ENCODE measurements at places on chromosomes 11 and 22.

- peak; percentile 12 for DNase-seq
Measured at GRCh38 chr22:31829505-31829904, 75.7 kb downstream of the DEPDC5 start.

GRCh38 chr11:35158701-35159510 is 19.9 kb downstream of the CD44 start:
- no peak for DNase-seq

- DNase-seq = no peak
Measured at GRCh38 chr11:26676641-26677040, 45.2 kb downstream of the SLC5A12 start.

- DNase-seq = no peak
Measured at GRCh38 chr11:101100601-101101000, 29.0 kb downstream of the PGR start.

DNA sequence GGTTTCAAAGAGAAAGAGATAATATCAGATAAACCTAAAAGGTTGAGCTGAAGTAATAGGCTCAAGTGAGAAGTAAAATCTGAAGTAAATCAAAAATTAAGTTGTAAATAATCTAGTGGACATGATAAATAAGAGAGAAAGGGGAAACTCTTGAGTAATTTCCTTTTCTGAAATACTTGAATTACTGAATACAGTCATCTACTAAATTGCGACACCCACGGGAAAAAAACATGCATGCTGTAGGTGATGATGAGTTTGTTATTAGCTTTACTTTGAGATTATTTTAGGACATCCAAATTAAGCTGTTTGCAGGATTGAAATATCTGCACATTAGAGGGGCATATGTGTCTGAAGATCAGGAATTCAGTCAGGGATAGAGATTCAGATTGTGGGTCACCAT is 50.0 kb upstream of the CARD18 start:
- no peak for DNase-seq

GRCh38 chr22:30268331-30268730 is 1.7 kb upstream of the OSM start:
- DNase-seq = no peak

DNA sequence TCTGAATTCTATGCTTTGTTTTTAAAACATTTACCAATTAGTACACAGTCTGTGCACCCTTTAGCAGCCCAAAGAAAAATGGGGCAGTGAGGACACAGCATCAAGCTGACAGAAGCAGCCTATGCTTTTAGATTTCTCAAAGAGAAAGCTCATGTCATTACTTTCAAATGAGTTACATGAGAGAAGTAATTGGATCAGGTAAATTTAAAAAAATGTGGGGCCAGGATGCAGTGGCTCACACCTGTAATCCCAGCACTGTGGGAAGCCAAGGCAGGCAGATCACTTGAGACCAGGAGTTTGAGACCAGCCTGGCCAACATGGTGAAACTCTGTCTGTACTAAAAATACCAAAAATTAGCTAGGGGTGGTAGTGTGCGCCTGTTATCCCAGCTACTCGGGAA is 57.7 kb downstream of the APOL5 start:
- DNase-seq = no peak

DNA sequence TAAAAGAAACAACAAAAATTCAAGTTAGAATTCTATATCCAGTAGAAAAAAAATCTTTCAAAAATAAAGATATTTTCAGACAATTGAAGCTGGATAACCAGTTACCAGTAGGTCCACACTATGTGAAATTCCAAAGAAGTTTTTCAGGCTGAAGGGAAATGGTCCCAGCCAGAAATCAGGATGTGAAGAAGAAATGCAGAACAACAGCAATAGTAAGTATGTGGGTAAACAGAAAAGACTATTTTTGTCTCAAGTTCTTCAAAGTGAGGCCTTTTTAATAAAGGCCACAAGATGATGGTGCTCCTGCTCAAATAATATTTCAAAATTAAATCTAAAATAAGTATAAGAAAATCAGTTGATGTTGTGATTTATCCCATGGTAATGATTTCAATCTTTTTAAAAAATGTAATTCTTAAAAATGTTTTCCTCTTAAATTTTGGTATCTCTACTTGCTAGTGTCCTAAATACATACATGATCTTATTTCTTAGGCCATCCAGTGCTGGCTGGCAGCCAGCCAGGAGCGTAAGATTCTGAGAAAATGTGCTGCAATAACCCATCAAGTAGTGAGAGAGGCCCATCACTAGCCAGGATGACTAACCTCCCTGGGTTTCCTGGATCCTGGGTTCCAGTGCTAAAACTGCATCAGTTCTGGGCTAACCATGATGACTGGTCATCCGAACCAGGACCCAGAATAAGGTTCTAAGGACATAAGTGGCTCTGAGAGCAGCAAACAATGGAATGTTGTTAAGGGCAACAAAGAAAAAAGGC is 15.6 kb upstream of the UCP3 start:
- DNase-seq = no peak

- no peak for DNase-seq
Measured at GRCh38 chr11:66864172-66864901, 7.5 kb downstream of the LRFN4 start.

DNA sequence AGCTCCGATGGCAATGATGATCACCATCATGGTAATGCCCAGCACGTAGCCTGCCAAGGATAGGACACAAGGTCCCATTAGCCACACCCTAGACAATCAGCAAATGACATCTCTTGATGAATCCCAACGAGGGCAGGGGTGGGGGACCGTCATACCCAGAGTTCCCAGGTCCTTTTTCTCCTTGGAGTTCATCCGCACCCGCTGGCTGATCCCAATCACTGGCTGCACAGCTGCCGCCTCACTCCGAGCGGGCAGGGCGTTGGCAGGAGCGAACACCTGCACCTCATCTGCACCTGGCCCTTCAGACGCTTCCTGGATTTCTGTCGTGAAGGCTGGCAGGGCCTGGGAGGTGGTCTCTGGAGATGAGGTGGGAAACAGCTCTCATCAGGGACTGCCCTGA is 2.9 kb downstream of the PIK3IP1 start:
- DNase-seq = no peak

DNA sequence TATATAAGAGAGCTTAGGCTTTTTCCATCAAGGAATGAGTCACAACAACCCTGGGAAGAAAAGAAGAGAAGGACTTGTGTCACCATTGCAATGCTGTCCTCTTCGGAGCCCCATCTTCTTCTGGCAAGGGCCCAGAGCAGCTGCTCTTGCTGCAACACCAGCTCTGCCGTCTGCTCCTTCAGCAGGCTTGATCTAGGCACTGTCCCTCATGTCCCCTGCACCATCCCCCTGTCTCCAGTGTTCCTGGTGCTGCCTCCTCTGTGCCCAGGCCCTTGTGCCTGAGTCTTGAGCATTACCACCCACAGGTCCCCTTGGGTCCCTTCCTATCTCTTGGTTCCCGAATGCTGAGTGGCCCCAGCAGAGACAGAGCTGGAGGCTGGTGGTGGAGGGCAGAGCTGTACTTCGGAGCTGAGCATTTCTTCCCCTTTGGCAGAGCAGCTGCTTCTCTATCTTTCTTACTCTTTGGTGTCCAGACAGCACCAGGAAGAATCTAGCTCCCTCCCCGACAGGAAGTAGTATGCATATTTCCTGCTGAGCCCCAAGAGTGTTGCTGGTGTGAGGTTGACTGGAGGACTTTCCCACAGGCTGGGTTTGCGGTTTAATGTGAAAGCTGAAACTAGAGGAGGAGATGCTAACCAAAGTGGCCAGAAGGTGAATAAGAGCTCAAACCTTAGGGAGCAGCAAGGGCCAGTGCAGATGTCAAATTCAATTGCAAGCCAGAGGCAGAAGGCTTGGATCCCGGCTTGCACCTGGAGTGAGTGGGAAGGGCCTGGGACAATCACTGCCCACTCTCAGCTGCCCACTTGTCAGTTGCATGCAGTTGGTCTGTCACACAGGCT is 27.8 kb downstream of the WEE1 start:
- no peak for DNase-seq

- no peak for DNase-seq
Measured at GRCh38 chr11:31560842-31561476, 51.4 kb downstream of the ELP4 start.

- no peak for DNase-seq
Measured at GRCh38 chr11:6567371-6567745, 36.1 kb downstream of the RRP8 start.

GRCh38 chr22:29820961-29821290 is 17.1 kb downstream of the ASCC2 start:
- DNase-seq = no peak

- DNase-seq = no peak
Measured at GRCh38 chr11:118135796-118136165, 16.8 kb downstream of the SCN4B start.

GRCh38 chr11:57798905-57799559 is 37.4 kb downstream of the CTNND1 start:
- no peak for DNase-seq

- DNase-seq = no peak
Measured at GRCh38 chr11:103364687-103365086, 255.5 kb downstream of the DYNC2H1 start.

DNA sequence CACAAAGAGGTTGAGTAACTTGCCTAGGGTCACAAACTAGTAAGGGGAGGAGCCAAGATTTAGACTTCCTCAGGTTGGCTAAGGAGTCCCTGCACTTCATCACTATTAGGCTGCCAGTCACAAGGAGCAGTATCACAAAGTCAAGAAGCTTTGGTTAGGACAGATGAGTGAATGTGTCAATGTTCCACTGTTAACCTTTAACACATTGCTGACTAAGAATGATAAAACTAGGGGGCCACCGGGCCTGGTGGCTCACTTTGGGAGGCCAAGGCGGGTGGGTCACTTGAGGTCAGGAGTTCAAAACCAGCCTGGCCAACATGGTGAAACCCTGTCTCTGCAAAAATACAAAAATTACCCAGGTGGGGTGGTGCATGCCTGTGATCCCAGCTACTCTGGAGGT is 32.0 kb downstream of the TMEM123 start:
- DNase-seq = no peak

DNA sequence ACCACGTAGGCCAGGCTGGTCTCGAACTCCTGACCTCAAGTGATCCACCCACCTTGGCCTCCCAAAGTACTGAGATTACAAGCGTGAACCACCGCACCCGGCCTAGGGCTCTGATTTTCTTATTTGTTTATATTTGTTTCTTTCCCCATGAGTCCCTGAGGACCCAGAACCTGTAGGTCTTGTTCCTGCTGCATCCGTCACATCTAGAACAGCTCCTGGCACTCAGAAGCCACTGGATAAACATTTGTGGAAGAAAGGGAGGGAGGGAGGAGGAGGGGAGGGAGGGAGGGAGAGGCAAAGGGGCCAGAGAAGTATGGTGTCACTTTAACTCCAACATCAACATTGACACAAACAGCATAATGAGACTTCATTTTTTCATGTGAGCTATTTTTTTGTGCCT is 67.7 kb downstream of the CELSR1 start:
- DNase-seq = no peak

- DNase-seq = no peak
Measured at GRCh38 chr22:44972363-44973083, 37.3 kb downstream of the PHF21B start.

DNA sequence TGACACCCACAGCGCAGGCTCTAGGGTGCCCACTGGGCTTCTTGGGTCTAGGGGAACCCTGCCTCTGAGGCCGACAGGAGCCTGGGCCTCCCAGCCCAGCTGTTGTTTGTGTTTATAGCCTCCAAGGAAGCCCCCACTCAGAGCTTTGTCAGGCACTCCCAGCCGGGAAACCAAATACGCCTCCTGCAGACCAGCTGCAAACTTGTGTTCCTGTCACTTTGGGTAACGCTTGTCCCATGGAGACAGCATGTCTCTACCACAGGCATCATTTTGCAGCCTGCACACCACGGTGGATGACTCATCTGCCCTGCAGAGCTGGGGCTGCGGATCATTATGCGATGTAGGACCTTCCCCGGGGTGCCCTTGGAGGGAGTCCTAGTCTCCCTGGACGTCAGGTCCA is 40.6 kb upstream of the CRYBB3 start:
- no peak for DNase-seq

DNA sequence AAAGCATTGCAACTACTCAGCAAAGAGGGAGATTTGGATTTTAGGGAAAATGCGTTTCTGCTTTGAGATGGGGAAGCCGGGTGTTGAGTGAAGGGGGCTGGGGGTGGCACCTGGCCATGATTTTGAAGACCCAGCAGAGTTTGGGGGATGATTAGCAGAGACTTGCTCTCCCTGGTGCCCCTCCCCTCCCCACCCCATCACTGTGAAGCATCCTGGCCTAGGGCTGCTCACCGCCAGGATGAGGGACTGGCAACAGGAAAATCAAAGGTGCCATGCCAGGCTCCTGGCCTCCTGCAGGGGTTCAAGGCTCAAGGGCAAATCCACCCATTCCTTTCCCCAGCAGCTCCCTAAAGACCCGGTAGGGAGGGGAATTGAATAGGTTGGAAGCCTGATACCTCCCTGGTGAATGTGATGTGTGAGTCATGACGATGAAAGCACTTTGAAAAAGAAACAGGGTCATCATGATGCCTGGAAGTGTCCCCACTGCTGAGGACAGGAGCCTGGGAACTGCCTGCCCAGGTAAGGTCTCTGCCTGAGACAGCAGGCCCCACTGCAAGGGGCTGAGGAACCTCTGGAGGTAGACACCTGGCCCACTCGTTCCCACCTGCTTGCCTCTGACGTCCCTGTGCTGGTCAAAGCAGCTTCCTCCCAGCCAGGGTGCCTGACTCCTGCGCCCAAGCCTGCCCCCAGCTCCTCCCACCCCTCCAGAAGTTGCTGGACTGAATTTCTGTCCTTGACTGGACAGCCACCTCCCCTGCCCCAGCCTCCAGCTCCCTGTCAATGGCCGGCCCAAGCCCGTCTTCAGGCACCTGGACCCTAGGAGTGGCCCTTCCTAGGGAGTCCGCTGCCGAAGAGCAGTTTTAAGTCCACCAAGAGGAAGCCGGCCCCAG is 1.7 kb downstream of the CHST1 start:
- no peak for DNase-seq

GRCh38 chr11:62456630-62457029 is 37.8 kb downstream of the SCGB1A1 start:
- no peak for DNase-seq

- no peak for DNase-seq
Measured at GRCh38 chr11:61473370-61474012, 35.1 kb upstream of the LRRC10B start.

DNA sequence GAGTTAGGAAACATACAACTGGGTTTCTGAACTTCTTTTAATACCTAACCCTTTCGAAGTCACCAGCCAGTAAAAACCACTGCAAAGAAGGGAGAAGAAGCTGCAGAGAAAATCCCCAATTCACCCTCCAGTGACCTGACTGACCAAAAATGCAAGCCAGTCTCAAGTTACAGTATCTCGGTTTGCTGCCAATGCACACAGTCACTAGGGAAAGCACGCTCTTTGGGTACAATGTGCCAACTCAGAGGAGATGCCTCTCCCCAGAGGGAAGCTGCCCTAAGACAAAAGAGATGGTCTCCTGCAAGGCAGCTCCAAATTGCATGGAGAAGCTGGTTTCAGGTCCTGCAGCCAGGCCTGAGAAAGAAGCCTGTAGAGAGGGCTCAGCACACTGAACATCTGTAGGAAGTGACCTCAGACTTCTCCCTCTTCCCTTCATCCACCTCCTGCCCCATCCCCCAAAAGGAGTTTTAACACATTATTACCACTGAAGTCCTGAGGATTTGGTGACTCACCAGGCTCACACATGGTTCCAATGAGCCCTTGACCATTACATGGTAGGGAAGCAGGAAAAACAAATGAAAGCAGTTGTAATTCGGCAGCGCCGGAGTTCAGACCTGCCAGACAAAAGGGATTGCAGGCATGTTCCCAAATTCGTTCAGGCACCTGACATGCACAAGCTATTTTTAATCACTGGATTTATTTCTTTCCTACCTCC is 90.1 kb downstream of the ETS1 start:
- DNase-seq = no peak
